ENCODE measurements at places on chromosomes 16 and 17.

DNA sequence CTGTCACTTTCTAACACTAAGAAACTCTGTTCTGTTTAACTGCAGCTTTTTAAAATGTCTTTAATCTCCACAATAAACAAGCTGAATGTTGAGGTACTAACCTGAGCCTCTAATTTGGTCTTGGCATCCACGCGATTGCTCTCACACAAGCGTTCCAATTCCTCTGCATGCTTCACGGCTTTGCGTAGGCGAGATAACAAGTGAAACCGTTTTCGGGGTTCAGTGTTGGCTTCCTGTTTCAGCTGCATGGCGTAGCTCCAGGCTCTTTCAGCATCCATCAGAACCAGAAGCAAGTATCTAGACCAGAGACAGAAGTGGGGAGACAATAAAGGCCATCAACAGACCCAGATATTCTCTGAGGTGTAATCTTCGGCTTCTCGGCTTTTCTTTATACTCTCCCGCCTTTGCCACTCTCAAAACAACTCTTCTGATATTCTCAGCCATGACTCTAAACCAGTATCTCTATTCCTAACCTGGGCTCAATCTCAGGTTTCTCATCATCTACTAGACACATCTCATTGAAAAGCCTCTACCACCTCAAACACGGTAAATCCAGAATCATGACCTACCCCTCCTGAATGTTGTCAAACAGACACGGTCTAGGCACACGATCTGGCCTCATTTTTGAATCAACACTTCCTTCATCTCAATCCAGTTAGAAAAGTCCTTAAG lies 8.3 kb downstream of the SRP68 start:
- no peak for DNase-seq

DNA sequence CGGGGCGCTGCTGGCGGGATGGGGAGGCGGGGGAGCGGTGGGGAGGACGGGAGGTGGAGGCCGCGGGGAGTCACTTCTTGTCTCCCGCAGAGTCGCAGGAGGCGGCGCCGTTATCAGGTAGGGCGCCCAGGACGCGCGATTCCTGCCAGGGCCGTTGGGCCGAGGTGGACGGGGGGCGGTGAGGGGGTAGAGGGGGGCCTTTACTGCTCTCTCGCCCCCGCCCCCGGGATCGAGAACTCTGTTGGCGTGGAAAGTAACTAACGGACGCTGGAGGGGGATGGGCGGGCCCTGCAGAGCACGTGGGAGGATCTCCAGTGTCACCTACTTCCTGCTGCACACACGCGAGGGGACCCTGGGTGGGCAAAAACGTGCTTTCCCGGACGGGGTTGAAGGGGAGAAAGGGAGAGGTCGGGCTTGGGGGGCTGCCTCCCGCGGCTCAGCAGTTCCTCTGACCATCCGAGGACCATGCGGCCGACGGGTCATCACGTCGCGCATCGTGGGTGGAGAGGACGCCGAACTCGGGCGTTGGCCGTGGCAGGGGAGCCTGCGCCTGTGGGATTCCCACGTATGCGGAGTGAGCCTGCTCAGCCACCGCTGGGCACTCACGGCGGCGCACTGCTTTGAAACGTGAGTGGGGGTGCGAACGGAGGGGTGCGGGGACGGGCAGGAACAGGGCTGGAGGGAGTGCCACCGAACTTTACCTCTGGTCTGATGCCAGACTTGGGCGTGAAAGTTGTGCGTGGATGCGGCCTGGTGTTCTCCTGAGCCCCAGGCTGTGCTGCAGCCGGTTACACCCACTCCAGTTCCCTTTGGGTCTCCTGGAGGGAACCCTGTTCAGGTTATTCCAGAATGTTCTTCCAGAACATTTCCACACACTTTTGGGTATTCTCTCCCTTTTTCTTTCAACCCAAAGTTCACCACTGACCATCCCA lies 569 bp downstream of the PRSS21 start:
- no peak for DNase-seq

- DNase-seq: no peak
Observed at GRCh38 chr17:46738544-46738943, 79.9 kb downstream of the WNT3 start.

DNA sequence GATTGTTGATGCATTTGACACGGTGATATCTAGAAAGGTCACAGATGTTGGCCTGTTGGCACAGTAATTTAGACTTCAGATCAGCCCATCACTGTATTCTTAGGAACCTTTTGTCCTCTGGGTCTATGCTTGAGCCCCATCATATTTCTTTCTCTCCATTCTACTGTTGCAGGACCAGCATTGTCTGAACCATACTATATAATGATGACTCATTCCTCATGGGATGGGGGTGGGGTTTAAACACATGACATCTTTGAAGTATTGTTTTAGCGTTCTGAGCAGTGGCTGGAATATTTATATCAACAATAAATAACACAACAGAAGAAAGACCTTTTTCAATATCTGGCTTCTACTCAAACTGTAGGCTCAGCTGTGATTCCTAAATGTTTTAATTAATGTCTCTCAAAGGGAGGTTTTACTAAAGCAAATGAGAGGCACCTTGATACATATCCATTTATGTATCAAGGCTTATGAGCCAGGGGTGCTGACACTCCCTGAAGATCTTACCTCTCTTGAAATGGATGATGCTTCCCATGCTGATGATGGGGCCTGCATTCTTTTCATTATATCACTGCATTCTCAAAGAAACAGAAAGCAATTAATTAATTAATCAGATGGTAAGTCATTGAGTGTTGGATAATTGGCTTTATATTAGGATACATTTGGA lies 379.0 kb upstream of the GOT2 start:
- DNase-seq: no peak

DNA sequence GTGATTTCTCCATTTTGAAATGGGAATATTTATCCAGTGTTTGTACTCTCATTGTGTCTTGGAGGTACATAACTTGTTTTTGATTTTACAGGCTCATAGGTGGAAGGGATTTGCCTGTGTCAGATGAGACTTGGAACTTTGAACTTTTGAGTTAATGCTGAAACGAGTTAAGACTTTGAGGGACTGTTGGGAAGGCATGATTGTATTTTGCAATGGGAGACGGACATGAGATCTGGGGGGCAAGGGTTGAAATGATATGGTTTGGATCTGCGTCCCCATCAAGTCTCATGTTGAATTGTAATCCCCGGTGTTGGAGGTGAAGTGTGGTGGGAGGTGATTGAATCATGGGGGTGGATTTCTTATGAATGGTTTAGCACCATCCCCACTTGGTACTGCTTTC lies 21.8 kb downstream of the PRDM7 start:
- no peak for DNase-seq

GRCh38 chr17:51298508-51299371 lies 38.4 kb downstream of the UTP18 start:
- DNase-seq: no peak

GRCh38 chr17:83136156-83136555 lies 56.7 kb downstream of the METRNL start:
- DNase-seq: no peak

- DNase-seq: no peak
Observed at GRCh38 chr16:69005641-69006355, 99.7 kb upstream of the HAS3 start.

GRCh38 chr16:24829153-24829552 lies 16.6 kb upstream of the SLC5A11 start:
- DNase-seq: no peak

DNA sequence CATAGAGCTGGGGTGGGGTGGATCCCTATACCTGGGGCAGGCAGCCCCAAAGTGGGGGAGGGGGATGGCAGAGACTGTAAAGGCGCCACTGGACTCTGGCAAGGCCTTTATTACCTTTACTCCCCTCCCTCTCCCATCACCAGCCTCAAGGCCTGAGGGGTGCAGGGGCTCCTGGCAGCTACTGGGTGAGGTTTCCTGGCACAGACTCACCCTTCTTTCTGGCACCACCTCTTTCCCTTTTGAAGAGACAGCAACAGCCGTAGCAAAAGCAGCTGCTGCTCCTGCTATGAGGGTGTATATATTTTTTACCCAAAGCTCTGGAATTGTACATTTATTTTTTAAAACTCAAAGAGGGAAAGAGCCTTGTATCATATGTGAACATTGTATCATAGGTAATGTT lies 17.6 kb downstream of the RAPGEFL1 start:
- DNase-seq: no peak
